ENCODE measurements at places on chromosomes 16 and 17. TPM values are rescaled to one million over a fixed set of nuclear protein-coding genes. Genes with fewer than 3 reads are reported as not detected.

Gene C1QTNF1
- total RNA-seq = 36.0 TPM

Gene NHLRC4
- total RNA-seq = 0.25 TPM

Gene TMEM170A
- 16.4 TPM for total RNA-seq

Gene TMC7
- total RNA-seq = 7.6 TPM

Gene NLE1
- total RNA-seq = 37.8 TPM

Gene MEOX1
- not detected for total RNA-seq

Gene P3H4
- 31.7 TPM for total RNA-seq
